ENCODE measurements at places on chromosomes 13 and 19.

- DNase-seq: no peak
These were observed 189.8 kb downstream of the KCTD12 start for GRCh38 chr13:76696370-76696769.

GRCh38 chr13:111259058-111259457, 61.4 kb upstream of the TEX29 start:
- no peak for DNase-seq

GRCh38 chr19:18850471-18851375, 19.0 kb downstream of the UPF1 start:
- no peak for DNase-seq

DNA sequence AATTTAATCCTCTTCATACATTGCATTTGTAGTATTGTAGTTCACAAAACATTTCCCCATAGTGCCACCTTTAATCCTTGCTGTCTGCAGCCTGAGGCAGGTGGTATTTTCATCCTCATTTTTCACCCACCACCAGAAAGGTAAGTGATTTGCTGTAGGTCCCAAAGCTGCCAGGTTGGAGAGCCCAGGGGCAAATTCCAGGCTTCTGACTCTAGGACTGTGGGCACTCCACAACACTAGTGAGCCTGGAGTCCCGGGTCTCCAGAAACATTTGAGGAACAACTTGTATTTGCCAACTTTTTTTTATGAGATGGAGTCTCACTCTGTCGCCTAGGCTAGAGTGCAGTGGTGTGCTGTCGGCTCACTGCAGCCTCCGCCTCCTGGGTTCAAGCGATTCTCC, 6.2 kb downstream of the ILF3 start:
- no peak for DNase-seq

DNA sequence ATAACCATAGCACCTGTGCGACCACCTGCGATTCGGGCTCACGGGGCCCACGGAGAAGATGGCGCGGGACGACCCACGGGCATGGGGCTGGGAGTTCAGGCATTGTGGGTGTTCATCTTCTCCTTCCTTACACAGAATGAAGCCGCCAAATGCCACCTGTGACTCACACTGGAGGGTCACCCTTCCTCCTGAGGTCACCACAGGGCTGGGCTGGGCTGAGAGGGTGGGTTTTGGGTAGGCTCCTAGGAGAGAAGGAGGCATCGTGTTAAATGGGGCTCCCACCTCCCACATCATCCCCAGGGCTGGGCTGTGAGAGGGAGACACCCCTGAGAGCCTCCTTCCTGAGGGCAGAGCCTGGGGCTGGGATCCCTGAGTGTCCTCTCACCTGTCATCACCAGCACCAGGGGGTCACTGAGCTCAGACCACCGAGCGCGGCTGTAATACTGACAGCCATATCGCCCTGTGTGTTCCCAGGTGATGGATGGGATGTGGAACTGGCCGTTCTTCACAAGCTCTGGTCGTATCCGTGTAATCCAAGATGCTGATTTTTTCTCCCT, 1.4 kb downstream of the LILRB2 start:
- DNase-seq: no peak

GRCh38 chr13:32031025-32031814, at the start of gene FRY:
Gene FRY (plus strand): TSS chr13:32031774. CDS start chr13:32031796, 22 bp downstream.
- DNase-seq: peak; percentile 60

- no peak for DNase-seq
These were observed 23.1 kb downstream of the CCDC8 start for GRCh38 chr19:46390121-46390858.

Data from NCI-H2227 treated with DMSO at 0.1 percent for 48 hours (cell line).